ENCODE measurements at places on chromosomes 16 and 17. TPM values are rescaled to one million over a fixed set of nuclear protein-coding genes. Genes with fewer than 3 reads are reported as not detected.

DNA sequence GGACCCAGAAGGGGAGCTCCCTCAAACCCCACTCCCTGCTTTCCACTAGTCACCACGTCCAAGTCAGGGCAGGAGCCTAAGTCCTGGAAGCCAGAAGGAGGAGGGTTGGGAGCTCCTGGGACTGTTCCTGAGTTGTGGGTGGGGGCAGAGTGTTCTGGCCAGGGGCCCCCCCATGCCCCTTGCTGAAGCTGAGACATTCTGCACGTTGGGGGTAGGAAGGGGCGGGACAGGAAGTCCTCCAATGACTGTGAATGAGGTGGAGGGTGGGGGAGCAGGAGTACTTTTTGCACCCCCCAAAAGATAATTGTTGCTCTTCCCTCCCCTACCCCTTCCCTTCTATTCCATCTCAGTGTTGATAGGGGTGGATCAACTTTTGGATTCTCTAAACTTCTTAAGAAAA is 21.4 kb upstream of the C17orf113 start:
- DNase-seq: no peak

GRCh38 chr16:51084074-51084928 is 66.8 kb downstream of the SALL1 start:
- no peak for DNase-seq

DNA sequence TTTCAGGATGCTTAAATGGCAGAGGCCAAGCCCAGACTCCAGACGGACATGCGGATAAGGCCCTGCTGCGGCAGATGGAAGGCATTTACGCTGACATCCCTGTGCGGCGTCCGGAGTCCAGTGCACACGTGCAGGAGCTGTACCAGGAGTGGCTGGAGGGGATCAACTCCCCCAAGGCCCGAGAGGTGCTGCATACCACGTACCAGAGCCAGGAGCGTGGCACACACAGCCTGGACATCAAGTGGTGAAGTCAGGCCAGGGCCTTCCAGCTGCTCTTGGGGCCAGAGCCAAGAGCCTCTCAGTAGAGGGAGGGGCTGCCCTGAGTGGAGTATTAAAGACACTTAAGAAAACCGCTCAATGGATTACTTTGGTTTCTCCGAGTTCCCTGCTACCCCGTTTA is 29.4 kb downstream of the NARF start:
- no peak for DNase-seq

- no peak for DNase-seq
Measured at GRCh38 chr17:27631411-27631760, 398 bp downstream of the LGALS9 start.

- no peak for DNase-seq
Measured at GRCh38 chr16:71995038-71995437, 5.2 kb downstream of the PKD1L3 start.

GRCh38 chr16:73216932-73217331 is 169.0 kb upstream of the ZFHX3 start:
- no peak for DNase-seq

DNA sequence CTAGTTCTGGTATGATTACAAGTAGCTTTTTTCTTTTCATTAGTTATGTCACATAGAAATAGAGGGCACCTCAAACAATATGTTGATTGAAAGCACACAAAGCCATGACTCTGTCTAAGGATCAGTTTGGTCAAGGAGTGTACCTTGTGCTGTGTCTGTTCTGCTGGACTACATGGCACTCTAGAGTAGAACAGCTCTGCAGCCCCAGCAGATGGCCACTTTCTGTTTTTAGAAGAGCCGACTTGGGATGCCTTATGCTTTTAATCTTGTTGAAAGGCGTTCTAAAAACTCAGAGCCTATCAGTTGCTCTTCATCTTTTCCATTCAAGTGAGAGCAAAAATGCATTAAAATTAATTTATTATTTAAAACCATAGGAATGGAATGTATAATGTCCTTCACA is 49.3 kb upstream of the CA10 start:
- DNase-seq: no peak

DNA sequence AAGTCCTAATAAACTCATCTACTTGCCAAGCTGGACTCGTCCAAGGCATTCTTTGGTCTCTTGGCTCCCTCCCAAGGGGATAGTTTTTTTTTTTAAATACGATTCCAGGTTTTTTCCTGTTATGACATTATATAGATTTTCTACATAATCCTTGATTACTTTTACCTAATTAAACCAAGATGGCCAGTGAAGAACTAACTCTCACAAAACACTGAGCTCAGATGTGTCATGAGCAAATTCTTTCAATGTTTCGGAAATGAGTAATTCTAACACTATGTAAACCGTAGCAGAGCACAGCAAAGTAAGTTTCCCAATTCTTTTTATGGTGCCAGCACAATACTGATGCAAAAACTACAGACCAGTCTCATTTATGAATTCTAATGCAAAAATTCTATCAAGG is 1.8 kb downstream of the ZNF23 start:
- no peak for DNase-seq

DNA sequence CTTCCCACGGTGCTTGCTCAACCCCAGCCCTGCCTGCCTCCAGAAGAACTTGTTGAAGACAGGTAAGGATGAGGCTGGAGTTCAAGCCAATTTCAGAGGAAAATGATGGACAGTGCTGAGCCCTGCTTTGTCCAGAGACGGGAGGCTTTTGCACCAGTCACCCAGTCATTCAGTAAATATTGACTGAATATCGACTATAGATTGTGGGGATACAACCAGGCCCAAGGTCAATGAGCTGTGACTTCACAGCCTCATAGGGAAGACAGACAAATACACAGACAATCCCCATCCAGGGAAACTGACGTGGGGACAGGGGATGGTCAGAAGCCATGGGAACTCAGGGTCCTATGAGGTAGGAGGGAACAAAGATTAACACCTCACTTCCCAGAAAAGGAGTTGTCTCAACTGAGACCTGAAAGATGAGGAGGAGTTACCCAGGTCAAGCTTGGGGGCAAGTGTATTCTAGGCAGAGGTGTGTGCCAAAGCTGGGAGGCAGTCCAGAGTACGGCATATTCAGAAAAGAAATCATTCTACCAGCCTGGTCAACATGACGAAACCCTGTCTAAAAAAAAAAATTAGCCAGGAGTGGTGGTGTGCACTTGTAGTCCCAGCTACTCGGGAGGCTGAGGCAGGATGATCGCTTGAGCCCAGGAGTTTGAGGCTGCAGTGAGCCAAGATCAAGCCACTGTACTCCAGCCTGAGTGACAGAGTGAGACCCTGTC is 5.9 kb upstream of the DOC2A start:
- DNase-seq: no peak

DNA sequence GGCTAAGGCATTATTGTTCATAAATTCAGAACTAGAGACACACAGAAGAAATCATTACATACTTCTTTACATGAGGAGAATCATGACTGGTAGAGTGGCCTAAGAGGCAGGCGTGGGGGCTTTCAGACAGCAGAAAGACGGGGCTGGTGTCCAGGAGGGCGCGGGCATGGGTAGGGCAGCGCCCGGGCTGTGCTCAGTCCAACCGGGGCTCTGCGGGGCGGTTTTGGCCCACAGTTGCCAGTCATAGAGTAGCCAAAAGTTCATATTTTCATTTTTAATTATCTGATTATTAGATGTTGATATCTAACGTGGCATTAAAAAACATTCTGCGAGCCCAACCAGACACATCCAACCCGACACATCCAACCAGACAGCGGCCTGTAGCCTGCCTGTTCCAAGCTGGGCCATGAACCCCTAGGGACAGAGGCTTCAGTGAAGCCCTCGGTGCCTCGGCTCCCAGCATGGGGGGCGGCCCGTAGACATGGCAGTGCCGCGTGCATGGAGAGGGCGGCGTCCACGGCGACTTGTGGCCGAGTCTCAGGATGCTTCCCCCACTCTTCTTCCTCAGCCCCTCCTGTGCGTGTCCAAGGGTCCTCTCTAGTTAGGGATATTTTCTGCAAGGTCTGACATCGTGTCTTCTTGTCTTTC is 162.4 kb upstream of the CHMP6 start:
- no peak for DNase-seq

DNA sequence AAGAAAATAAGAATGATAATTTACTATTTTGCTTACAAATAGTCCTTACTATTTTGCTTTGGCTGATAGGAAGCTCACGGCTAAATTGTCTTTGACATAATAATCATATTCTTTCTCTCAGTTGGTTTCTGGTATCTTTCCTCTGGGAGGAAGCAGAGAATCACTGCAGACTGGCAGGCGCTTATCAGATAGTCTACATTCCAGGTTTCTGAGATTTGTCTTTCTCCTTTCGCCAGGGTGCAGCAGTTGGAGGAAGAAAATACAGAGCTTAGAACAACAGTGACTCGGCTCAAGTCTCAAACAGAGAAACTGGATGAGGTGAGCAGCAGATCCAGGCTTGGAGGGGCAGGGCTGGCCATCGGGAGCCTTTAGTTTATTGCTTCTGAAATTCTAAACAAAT is 136.1 kb downstream of the RAB11FIP4 start:
- DNase-seq: no peak

GRCh38 chr17:17675925-17676534 is 5.2 kb upstream of the RAI1 start:
- no peak for DNase-seq

DNA sequence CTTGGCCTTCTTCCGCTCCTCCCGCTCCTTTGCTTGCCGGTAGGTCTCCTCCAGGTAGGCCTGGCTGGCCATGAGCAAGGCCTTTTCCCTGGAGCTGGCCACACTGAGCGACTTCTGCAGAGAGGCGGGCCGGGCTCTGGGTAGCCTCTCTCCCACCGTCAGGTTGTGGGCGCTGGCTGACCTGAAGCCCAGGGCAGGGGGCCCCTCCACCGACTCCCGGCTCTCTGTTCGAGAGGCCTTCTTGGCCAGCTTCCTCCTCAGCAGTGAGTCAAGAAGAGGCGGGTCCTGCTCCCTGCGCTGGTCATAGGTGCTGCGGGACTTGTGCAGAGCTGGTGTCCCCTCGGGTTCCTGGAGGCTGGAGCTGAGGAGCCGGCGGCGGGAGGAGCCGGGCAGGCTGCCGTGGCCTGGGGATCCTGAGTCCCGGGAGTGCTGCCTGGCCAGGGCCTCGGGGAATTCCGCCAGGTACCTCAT is 12.8 kb downstream of the GPR179 start:
- DNase-seq: no peak

DNA sequence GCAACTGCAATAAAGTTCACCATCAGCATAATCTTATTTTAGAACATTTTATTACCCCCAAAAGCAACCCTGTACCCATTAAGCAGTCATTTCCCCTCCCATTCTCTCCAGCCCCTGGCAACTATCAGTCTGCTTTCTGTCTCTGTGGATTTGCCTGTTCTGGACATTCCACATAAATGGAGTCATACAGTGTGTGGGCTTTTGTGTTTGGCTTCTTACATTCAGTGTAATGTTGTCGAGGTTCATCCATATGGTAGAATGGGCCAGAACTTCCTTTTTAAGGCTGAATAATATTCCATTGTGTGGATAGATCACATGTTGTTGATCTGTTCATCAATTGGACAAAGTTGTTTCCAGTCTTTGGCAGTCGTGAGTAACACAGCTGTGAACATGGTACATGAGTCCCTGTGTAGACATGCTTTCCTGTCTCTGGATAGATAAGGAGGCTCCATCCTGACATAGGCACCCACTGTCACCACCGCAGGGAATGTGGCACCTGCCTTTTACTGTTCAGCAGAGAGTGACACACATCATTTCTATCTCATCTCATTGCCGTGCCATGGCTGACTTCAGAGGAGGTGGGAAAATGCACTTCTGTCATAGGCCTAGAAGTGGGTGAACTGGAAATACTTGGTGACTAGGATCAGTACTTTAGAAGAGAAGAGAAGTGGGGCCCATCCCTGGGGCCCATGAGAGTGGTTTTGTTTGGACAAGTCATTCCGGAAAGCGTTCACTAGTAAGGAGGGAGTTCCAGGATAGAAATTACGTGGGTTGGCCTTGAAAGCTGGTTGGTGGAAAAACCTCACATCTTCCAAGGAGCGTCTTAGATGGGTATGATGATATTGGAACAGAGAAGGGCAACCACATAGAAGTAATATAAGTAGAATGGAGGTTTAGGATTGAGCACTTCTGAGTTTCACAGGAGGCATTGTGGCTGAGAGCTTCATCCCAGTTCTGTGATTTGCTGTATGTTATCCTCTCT is 25.8 kb downstream of the EPN2 start:
- DNase-seq: no peak

DNA sequence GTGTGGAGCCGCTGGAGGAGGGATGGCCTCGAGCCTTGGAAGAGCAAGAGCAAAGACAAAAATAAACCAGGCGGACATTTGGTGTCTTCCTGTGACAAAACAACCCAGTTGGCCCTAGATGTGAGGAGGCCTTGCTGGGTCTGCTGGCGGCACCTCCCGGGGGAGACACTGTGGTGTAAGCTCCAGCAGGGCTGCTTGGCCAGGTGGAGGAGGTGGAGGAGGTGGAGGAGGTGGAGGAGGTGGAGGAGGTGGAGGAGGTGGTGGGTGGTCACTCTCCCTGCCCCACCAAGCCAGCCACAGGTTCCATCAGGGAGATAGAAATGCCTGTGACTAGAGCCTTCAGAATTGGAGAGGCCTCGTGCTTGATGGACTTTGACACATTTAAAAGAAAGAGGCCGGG is 32.1 kb downstream of the DBNDD1 start:
- no peak for DNase-seq

- DNase-seq: no peak
Measured at GRCh38 chr16:85252461-85252860, 140.2 kb upstream of the CIBAR2 start.

DNA sequence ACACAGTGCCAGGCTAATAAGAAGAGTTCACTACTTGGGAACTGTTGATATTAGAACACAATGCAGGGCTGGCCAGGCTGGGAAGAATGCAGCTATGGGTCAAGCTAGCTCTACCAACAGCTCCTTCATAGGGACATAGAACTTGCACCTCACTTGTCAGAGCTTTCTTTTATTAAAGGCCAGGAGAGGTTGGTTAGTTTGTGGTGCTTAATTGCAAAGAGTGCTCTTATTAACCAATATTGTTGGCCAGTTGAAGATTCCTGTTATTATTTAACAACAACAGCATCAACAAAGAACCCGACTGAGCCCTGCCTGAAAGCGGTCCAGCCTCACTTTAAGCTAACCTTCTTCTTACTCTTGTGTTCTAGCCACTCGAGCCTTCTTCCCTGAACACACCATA is 43.4 kb upstream of the ANKFN1 start:
- no peak for DNase-seq

The ARL17B gene
- 16.3 TPM for polyA plus RNA-seq

The VMO1 gene
- 0.78 TPM for polyA plus RNA-seq

The FBXO39 gene
- 0.21 TPM for polyA plus RNA-seq

The PHKG2 gene
- polyA plus RNA-seq: 39.2 TPM

The CBX8 gene
- 12.8 TPM for polyA plus RNA-seq

Measured in renal cortex interstitium (tissue), 15 donors.